Epithelial cell of prostate (primary cell): ENCODE measurements at places on chromosomes 16 and 17.

DNA sequence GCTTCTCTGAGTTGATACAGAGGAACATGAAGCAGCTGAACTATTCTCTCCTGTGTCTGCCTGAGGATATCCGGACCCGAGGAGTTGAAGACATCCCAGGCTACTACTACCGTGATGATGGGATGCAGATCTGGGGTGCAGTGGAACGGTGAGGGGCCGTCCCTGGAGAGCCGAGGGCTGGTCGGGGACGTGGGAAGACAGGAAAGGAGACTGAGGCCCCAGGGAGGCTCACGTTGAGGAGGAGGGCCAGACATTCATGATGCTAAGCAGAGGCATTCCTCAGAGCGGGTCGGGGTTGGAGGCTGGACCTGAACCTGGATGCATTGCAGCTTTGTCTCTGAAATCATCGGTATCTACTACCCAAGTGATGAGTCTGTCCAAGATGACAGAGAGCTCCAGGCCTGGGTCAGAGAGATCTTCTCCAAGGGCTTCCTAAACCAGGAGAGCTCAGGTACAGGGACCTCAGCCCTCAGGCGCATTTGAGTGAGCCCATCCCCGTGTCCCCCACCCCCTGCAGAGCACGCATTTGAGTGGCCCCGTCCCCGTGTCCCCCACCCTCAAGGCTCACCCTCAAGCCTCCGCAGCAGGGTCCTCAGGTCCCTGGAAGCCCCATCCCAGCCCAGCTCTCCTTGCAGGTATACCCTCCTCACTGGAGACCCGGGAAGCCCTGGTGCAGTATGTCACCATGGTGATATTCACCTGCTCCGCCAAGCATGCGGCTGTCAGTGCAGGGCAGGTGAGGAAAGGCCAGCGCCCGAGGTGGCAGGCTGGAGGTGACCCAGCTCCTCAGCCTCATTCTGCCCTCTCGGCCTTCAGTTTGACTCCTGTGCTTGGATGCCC lies 8.3 kb downstream of the ALOX15B start:
- DNase-seq = no peak

DNA sequence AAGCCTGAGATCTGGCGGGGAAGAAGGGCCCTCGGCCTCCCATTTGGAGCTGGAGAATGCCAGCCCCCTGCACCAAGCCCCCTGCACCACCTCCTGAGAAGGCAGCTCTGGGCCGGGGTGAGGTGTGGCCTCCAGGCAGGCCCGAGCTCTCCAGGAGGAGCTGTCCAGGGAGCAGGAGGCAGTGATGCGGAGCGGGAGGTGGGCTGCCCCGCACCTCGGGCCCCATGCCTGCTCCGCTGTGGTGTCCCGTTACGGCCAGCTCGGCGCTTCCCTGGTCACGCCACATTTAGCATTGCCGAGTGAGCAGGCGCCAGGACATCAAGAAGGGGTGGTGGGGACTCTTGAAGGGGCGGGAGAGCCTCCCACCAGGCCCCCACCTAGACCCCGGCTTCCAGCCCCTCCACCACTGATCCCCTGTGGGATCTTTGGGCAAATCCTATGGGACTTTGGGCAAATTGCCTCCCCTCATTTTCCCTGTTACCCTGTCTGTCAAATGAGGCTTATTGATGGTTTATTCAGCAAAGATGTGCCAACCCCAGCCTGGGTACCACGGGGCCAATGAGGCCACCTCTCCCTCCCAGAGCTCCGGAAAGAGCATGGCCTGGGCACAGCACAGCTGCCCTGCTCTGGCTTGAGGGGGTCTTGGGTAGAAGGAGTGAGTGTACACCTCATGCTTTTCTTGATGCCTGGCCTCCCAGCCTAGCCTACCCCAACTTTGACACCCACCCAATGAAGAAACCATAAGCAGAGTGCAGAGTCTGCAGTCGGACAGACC lies 15.3 kb downstream of the FOXN1 start:
- no peak for DNase-seq

- no peak for DNase-seq
Measured at GRCh38 chr17:67496286-67496685, 119.2 kb downstream of the PITPNC1 start.

DNA sequence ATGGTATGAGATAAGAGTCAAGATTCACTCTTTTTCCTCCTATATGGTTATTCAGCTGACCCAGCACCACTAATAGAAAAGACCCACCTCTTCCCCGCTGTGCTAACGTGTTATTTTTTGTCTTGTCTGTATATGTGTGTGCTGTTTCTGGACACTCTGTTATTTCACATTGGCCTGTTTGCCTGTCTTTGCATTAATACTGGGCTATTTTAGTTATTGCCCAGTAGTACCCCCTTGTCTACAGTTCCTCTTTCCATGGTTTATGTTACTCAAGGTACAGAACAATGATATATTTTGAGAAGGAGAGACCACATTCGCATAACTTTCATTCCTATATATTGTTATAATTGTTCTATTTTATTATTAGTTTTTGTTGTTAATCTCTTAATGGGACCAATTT lies 74.0 kb upstream of the SIAH1 start:
- no peak for DNase-seq
